GM23248 (cell line): ENCODE measurements at places on chromosomes 1 and 21. TPM values are rescaled to one million over a fixed set of nuclear protein-coding genes. Genes with fewer than 3 reads are reported as not detected.
A peak's percentile ranks its signal among the peaks of the same experiment; 100 is the strongest.

GRCh38 chr1:162901243-162901642, 40.3 kb upstream of the CCDC190 start:
- peak; percentile 24 for DNase-seq

- no peak for DNase-seq
Measured at GRCh38 chr21:45109831-45110492, 35.6 kb downstream of the ADARB1 start.

GRCh38 chr1:45403298-45403697, 63.1 kb upstream of the MUTYH start:
- DNase-seq: no peak

GRCh38 chr1:40784141-40784770, 669 bp downstream of the KCNQ4 start:
- DNase-seq: peak; percentile 18

GRCh38 chr1:156935505-156936128, 15.2 kb downstream of the LRRC71 start:
- DNase-seq: no peak

- no peak for DNase-seq
Measured at GRCh38 chr1:53669621-53670191, 69.3 kb downstream of the GLIS1 start.

Gene CCDC30
- 0.13 and 0.65 TPM in 2 replicates for total RNA-seq

Gene CHIA
- total RNA-seq: not detected in 2 replicates

Gene BCAN
- total RNA-seq: not detected in 2 replicates

Gene HEYL
- not detected in 2 replicates for total RNA-seq

Gene SNAPIN
- 50.2 and 70.5 TPM in 2 replicates for total RNA-seq

Gene PKP1
- 0.13 and 0.43 TPM in 2 replicates for total RNA-seq
